ENCODE measurements at places on chromosomes 2 and 18.

GRCh38 chr18:26459340-26459739 is 89.0 kb downstream of the KCTD1 start:
- DNase-seq, result no peak

DNA sequence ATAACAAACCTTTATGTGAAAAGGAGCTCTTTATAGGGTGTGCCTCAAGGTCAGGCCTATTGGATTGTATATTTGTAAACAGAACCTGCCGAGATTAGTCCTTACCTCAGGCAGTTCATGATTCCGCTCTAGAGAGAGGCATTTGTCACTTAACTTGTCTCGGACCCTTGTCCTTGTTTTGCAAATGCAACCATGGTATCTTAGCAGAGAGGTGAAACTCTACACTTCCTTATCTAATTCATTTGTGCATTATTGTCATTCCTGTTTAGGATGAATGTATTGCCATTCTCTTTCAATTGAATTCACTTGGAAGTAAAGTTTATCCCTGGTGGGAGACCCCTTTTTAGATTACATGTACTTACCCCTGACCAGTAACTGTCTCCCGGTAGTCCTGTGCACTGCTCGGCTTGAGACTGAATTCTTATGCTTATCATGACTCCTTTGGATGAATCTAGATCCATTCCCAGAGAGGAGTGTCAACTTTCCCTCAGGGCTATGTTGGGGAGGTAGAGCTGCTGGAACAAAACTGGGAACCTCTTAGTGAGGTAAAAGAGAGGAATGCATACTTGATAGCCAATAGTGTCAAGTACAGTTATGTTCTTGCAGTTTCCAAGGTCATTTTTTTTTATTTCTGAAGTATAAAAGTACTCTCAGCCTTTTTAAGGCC is 46.6 kb downstream of the SGPP2 start:
- DNase-seq, result no peak

DNA sequence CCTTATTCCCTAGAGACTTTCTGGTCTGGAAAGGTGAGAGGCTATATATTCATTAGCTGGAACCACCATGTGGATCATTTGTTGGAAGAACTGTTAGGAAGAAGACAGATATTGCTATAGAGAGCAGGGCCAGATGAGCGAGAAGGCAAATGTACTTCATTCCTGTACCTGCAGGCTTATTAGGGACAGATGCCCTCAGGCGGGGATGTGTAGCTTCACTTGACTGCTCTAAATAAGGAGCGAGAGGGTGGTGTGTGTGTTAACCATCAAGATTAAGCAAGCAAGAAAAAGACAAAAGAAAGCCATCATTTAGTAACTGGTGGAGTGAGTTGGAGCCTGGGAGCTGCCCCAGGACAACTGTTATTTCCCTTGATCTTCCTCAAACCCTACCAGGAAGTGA is 36.4 kb downstream of the NEDD4L start:
- no peak for DNase-seq

DNA sequence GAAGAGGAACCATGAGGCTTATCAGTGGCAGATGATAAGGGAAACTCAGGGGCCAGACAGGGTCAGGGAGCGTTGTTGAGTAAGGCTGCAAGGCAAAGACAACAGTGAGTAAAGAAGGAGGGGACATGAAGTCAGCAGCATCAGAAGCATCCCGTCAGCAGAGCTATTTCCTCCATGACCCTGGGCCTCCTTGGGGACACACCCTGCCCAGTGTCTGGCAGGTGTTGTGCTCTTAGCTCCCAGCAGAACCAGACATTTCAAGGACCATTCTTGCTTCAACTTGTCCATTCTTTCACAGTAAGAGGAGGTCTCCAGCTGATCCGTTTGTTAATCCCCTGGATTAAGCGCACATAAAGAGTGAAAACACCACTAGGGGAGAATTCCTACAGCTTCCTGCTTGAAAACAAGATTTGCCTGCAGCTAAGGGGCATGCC is 88.7 kb upstream of the MEIS1 start:
- no peak for DNase-seq

DNA sequence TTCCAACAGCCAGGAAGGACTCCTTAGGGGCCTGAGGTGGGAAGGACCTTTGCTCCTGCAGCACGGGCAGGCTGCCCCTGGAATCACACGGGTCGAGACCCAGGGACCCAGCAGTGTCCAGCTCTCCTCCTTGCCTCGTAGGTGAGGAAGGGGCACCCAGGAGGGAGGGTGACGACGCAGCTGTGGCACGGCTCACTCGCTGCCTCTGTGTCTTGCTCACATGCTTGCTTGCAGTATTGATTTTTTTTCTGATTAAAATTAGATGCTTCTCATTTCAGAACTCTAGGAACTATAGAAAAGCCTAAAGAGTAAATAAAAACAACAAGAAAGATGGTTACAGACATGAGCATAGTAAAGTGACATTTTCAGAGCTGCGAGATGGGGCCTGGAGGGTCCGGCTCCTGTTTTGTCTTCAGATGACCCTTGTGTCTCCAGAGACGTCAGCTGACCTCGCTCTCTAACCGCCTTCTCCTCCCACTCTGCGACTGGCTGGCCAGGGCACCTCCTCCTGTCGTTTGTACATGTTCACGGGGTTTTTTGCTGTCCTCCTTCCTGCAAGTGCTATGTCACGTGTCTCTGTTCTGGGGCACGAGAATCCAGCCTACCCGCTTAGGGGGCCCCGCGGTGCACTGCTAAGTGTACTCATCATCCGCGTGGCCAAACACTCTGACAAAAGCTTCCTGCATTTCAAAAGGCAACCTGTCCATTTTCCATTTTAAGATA is 65.7 kb upstream of the ZNF236 start:
- no peak for DNase-seq

DNA sequence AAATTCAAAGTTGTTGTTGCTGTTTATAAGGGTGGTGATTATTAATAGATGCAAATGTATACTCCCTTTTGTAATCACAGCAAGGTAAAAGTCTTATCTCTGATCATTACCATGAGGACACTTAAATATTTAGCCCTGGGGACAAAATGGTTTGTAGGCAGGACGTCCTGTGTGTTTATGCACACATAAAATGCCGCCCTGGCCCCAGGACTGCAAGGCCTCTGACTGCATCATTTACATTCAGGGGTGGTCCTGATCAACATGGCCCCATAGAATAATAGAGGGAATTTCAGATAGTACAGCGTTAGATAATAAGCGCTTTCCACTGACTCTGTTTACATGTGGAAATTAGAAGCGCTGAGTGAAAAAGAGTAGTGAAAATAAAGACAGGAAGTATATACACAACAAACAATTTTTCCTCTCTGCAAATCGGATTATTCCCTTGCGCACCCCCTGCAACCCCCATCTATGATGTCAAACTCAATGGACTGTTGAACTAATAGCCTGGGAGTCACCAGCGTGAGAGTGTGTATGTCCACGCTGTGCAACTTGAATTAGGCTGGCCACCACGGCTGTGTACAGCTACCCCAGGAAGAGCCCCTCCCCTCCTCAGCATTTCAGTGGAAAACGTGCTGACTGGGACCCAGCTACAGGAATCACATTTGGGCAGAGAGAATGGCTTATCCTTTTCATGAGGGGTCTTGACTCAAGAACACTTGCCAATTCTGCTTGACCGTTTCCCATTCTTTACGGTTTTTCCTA is 291.5 kb downstream of the SOX11 start:
- no peak for DNase-seq

- DNase-seq, result no peak
Measured at GRCh38 chr2:112791019-112791418, 6.7 kb upstream of the IL1A start.

DNA sequence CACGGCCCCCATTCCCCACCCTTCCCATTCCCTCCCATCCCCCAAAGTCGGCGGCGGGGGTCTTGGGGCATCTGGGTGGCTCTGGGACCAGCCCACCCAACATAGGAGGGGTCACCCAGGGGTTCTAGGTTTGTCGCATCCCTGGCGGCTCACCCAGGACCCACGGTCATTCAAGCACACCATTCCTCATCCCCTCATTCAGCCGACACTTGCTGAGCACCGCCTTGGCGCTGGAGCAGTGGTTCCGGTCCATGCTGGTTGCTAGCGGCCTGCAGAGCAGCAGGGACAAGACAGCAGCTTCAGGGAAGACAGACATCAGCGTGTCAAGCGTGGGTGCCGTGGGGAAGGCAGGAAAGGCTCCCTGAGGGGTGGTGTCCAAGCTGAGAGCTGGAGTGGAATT is 50.5 kb upstream of the OTOS start:
- DNase-seq, result no peak

GRCh38 chr2:167851323-167851860 is 396.0 kb downstream of the STK39 start:
- DNase-seq, result no peak

- no peak for DNase-seq
Measured at GRCh38 chr18:48859311-48860268, 91.2 kb downstream of the SMAD7 start.

- no peak for DNase-seq
Measured at GRCh38 chr2:145631561-145631960, 1111.6 kb upstream of the ZEB2 start.

DNA sequence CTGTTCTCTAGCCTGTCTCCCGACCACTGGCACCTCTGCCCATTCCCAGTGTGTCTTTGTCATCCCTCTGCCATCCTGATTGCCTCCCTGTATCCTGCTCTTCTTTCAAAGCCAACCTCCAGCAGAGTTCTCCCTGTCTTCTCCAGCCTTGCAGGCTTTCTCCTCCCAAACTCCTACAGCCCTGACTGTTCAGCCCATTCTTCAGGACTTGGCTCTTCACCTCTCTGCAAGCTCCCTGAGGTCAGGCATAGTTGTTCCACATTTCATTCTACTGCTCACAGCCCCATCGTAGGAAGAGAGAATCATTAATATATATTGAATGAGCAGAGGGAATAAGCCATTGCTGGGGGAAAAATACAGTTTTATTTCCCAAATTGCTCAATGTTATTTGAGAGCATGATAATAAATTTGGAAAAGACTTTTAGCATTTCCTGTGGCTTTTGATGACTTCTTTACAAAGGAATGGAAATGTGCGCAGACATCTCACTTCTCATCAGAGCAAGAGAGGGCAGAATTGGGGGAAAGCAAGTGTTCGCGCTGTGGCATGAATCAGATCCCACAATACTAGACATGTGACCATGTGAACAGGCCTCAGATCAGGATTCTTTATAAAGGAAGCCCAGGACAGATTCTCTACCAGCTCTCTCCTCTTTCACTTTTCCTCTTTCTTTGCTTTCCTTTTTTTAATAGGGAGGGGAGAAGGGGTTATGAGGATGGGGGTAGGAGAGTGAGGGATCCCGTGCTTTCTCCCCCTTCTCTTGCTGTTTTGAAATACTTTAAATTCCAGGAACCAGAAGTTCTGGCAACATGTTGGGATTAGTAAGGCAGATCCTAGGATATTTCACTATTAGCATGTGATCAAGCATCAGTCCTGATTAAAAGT is 37.4 kb downstream of the EPAS1 start:
- DNase-seq, result no peak

DNA sequence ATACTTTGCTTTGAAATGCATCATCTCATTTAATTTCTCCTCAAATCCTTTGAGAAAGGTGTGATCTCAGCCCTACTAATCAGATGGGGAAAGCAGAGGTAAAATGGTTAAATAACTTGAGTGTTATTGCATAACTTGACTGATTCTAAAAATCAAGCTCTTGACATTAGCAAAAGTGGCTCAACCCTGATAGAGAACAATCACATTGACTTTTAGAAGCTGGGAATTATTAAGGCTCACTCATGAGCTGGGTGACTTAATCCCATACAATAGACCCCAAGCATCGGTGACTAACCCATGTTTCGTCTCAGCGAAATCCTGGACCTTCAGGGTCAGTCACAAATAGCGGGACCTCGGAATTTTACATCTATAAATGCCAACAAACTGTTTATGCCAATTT is 378.9 kb downstream of the NBAS start:
- no peak for DNase-seq

DNA sequence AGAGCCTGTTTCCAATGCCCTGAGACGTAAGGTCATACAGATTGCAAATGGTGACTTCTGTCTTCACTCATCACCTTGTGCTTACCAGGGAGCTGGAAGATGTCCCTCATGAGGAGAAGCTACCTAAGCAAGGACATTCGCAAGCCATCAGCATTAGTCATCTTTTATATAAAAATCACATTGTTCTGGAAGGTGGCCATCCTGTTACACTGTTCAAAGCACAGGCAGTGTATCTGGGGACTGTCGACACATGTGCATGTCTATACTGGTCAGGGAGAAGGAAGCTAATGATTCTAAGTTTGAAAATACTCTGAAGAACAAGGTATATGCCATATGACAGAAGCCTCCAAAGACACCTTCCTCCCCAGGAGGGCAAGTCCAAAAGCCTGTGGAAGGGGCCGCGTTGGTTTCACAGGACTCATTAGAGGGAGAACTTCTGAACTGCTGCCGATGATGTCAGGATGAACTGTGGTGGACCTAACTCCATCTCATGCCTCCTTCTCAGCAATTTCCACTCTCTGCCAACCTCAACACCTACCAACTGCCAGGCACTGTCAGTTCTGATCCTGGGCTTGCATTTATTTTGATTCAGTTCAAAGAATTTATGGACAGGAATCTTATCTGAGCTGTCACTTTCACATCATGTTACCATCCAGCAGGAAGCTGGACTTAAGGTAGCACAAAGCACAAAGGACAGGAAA is 39.4 kb downstream of the DNER start:
- DNase-seq, result no peak

GRCh38 chr2:26217720-26218119 is 26.7 kb downstream of the HADHA start:
- no peak for DNase-seq

DNA sequence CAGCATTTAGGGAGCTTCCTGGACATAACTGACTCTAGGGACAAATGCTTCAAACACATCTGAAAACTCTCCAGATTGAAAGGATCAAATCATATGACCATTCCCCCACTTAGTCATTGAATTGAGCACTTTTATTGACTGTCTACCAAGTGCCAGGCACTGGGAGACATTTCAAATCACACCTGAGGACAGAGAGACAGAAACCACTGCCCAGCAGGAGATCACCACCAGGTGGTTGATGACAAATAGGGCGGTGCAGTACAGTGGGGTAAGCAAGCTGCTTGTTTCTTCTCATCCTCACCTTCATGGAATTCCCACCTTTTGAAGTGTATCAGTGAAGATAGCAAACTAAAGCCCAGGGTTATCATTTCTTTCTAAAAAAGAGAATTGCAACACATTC is 19.0 kb upstream of the CXCR4 start:
- DNase-seq, result no peak

GRCh38 chr2:147594038-147594437 is 250.8 kb upstream of the ACVR2A start:
- no peak for DNase-seq

GRCh38 chr2:68336192-68336591 is 16.4 kb upstream of the CNRIP1 start:
- DNase-seq, result no peak

GRCh38 chr2:101150306-101151145 is 656 bp downstream of the TBC1D8 start:
- DNase-seq, result peak; percentile 38

GRCh38 chr2:233047206-233047605 is 12.9 kb upstream of the INPP5D start:
- no peak for DNase-seq

DNA sequence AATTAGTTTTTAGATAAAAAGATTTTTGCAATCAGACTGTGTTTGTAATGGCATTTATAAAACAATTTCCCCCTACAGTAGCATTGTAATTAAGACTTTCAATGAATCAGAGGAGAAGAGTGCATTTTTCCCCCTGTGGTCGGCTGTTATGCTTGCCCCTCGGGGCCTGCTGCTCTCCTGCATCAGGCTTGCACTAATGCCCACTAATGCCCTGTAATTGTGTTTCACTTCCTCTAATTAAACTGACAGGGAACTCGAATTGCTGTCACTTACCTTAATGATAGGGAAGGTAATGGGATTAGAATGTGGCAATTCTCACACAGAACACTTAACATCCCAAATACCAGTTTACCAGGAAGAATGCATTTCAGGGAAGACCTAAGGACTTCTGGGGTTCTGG is 61.2 kb upstream of the LRRTM1 start:
- no peak for DNase-seq

GRCh38 chr18:527146-527545 is 26.6 kb upstream of the COLEC12 start:
- DNase-seq, result no peak

All from activated T-cell treated with anti-CD3 and anti-CD28 coated beads, Interleukin-2, amount 50 U/mL, for 48 hours (primary cell).